Effector CD8-positive, alpha-beta T cell (primary cell): ENCODE measurements at places on chromosomes 5 and 9.

DNA sequence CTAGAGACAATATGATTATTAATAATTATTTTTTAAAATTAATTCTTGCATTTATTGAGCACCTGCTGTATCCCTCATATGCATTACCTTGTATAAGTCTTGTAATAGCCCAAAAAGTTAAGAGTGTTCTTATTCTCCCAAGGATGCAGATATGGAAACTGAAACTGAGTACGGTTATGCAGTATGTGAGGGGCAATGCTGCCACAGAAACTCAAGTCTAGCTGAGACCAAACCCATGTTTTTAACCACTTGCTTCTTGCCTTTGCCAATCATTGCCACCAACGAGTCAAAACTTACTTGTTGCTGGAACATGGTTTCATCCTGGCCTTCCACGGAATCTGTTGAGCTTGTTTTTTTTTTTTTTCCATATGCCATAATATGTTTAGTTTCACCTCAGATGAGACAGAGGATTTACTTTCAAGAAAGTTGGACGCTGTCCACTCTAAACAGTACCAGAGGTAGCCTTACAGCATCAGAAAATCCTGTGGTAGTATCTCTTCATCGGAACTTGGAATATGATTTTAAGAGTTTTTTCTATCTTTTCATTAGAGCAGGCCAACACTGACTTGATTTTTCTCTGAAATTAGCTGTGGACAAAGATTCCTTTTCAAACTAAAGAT is 27.9 kb downstream of the DOCK8 start:
- DNase-seq = no peak

- no peak for DNase-seq
Observed at GRCh38 chr9:88988796-88989641, 2.2 kb upstream of the S1PR3 start.

DNA sequence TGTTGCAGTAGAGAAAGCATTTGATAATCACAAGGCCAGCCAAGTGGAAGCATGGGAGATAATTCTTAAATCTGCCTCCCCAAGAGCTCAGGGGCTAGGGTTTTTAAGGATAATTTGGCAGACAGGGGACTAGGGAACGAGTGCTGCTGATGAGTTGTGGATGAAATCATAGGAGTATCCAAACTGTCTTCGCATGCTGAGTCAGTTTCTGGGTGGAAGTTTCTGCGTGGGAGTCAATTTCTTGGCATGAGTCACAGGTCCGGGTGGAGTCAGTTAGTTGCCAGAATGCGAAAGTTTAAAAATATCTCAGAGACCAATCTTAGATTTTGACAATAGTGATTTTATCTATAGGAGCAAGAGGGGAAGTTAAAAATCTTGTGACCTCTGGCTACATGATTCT is 112.6 kb downstream of the TMC1 start:
- DNase-seq = no peak

DNA sequence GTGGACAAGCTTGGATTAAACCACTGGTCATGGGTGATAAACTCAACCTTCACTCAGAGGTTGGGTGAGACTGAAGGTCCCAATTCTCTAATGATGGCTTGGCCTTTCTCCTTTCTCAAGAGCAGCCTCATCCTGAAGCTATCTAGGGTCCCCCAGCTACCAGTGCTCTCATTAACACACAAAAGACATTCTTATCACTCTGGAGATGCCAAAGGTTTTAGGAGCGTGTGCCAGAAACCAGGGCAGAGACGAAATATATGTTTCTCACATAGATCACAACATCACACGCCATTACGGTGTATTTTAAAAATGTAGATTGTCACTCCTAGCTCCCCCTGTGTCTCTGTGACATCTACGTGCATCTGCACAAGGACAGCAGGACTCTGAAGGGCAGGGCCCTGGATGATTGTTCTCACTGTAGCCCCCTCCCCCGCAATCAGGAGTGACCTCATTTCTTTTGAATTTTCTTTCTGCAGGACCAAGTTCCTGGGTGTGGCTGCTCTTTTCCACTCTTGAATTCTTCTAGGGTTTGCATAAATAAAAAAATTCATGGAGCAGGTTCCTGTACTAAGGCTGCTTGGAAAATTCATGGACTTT is 311.3 kb downstream of the GADD45G start:
- DNase-seq = no peak

GRCh38 chr5:65695896-65696295 is 26.0 kb downstream of the SGTB start:
- DNase-seq = no peak

DNA sequence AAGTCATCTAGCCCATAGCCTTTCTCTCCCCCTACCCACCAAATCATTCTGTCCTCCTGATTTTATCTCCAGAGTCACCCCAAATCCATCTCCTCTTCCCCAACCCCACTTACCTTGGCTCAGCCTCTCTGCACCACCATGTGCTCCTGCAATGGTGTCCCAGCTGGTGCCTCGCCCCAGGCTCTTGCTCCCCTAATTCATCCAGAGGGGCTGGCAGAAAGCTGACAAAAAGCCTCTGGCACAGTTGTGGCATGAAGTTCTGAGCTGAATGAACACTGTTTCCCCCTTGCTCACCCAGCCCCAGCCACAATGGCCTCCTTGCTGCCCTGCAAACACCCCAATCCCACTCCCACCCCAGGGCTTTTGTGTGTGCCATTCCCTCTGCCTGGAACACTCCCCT is 10.2 kb downstream of the RETREG1 start:
- DNase-seq = no peak

GRCh38 chr9:135561391-135562234 is at the start of gene PAEP:
TSS of gene PAEP (plus strand) at chr9:135561756.
- DNase-seq = no peak

DNA sequence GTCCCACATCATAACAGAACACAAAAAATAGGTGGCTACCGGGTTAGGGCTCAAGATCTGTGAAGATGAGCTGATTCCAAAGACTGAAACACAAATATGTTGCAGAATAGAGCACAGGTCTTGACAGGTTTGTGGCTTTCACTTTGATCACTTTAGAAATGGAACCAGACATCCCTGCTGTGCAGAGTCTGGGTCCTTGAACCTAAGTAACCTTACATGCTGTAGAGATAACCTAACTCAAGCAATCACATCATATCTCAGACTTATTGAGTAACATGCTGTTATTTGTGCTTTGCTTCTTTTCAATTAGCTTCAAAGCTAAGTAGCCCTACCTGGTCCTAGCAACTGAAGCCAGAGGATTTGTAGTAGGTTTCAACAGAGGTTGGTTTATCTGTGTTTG is 24.3 kb downstream of the FBXW2 start:
- no peak for DNase-seq

- DNase-seq = peak; percentile 63
Observed at GRCh38 chr5:42951293-42951840, 88.8 kb downstream of the ANXA2R start.

- DNase-seq = no peak
Observed at GRCh38 chr5:168736281-168736831, 157.2 kb upstream of the PANK3 start.

DNA sequence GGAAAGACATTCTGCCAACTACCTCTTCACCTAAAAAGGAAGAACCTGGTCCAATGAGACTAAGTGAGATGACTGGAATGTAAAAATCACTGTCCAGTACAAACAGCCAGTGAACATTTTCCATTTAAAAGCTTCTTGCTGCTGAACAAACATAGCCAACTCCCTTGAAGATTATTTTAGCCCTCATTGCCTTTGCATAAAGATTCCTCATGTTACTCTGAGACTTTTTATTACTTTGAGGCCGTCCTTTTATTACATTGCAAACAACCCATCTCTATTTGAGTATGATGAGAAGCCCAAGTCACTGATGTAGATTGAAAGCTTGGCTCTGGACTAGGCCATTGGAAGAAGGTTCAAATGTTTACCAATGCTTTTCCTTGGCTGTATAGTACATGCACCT is 649.8 kb downstream of the CETN3 start:
- DNase-seq = no peak

- no peak for DNase-seq
Observed at GRCh38 chr9:94934816-94935328, 208.4 kb downstream of the AOPEP start.
